AG10803 (cell line): ENCODE measurements at places on chromosomes 11 and 22.

DNA sequence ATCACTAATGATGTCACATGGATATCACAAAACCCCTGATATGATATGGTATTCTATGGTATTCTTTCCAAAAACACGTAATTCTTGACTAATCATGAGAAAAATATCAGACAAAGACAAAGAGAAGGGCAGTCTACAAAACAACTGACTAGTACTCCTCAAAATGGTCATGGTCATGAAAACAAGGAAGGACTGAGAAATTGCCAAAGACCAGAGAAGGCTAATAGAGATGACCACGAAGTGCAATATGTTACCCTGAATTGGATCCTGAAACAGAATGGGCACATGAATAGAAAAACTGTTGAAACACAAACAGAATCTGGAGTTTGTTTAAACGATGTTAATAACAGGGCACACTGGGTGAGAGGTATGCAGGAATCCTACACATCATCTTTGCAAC lies 10.2 kb downstream of the CKAP5 start:
- DNase-seq: no peak

- DNase-seq: no peak
Measured at GRCh38 chr11:1041149-1041467, 4.6 kb upstream of the MUC6 start.

GRCh38 chr22:39940757-39941305 lies 19.4 kb upstream of the TMA7B start:
- DNase-seq: no peak

GRCh38 chr11:96706761-96707160 lies 316.9 kb downstream of the JRKL start:
- DNase-seq: no peak

- DNase-seq: no peak
Measured at GRCh38 chr11:34036456-34036855, 15.1 kb upstream of the CAPRIN1 start.

DNA sequence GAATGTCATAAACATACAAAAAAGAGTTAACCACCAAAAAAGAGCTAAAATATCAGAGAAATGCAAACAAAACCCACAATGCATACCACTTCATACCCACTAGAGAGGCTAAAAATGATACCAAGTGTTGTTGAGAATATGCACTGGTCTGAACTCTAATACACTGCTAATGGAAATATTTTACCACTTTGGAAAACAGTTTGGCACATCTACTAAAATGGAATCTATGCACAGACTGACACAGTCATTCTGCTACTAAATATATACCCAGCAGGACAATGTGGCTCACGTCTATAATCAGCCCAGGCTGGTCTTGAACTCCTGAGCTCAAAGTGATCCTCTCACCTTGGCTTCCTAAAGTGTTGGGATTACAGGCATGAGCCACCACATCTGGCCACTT lies 18.0 kb downstream of the MAPK1 start:
- peak; percentile 75 for DNase-seq

GRCh38 chr22:41009222-41009948 lies 58.2 kb downstream of the RBX1 start:
- peak; percentile 73 for DNase-seq

- DNase-seq: no peak
Measured at GRCh38 chr11:115469361-115469760, 34.9 kb downstream of the CADM1 start.
